ENCODE measurements at places on chromosomes 1 and 21. TPM values are rescaled to one million over a fixed set of nuclear protein-coding genes. Genes with fewer than 3 reads are reported as not detected.

The NBPF10 gene
- 0.50 TPM for total RNA-seq

The MED8 gene
- total RNA-seq = 23.0 TPM

The SLFNL1 gene
- total RNA-seq = not detected

The AHCTF1 gene
- 41.9 TPM for total RNA-seq

The MAP1LC3C gene
- 3.5 TPM for total RNA-seq

The NRAS gene
- 72.9 TPM for total RNA-seq

The PADI4 gene
- 0.13 TPM for total RNA-seq

The RGSL1 gene
- total RNA-seq = not detected

The KCNA3 gene
- total RNA-seq = 0.68 TPM

The DCST1 gene
- not detected for total RNA-seq

The VHLL gene
- not detected for total RNA-seq

The KCNAB2 gene
- 8.3 TPM for total RNA-seq

The PLA2G5 gene
- total RNA-seq = not detected

The RAB3B gene
- total RNA-seq = 30.6 TPM

The NLRP3 gene
- total RNA-seq = not detected

The MAP10 gene
- total RNA-seq = 1.3 TPM

The LORICRIN gene
- total RNA-seq = not detected

The TIAM1 gene
- 23.1 TPM for total RNA-seq
